ENCODE measurements at places on chromosomes 4 and X.

GRCh38 chrX:19204636-19205035 lies 82.4 kb upstream of the ADGRG2 start:
- no peak for DNase-seq

- DNase-seq, result no peak
These were observed 26.9 kb upstream of the HPSE start for GRCh38 chr4:83361416-83362103.

- no peak for DNase-seq
These were observed 53.8 kb downstream of the APLN start for GRCh38 chrX:129600981-129601424.

GRCh38 chr4:151092488-151092887 lies 6.9 kb upstream of the RPS3A start:
- DNase-seq, result no peak

DNA sequence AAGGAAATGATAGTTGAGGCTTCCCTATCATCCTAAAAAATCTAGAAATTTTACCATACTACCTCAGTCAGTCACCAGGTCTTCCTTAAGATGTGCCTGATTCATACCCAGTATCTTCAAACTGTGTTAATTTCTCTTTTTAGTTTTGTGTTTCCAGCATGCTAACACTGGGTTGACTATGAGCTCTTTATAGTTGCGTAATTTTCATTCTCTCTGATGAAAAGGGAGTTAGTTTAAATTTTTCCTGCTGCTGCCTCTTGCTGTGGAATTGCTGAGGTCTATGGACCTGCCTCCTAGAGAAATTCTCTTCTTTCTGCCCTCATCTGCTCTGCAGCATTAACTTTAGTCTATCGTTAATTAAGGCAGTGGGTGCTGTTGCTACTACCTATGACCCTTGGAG lies 66.6 kb downstream of the BANK1 start:
- no peak for DNase-seq

- no peak for DNase-seq
These were observed 557.3 kb upstream of the TENM3 start for GRCh38 chr4:181685911-181686310.

DNA sequence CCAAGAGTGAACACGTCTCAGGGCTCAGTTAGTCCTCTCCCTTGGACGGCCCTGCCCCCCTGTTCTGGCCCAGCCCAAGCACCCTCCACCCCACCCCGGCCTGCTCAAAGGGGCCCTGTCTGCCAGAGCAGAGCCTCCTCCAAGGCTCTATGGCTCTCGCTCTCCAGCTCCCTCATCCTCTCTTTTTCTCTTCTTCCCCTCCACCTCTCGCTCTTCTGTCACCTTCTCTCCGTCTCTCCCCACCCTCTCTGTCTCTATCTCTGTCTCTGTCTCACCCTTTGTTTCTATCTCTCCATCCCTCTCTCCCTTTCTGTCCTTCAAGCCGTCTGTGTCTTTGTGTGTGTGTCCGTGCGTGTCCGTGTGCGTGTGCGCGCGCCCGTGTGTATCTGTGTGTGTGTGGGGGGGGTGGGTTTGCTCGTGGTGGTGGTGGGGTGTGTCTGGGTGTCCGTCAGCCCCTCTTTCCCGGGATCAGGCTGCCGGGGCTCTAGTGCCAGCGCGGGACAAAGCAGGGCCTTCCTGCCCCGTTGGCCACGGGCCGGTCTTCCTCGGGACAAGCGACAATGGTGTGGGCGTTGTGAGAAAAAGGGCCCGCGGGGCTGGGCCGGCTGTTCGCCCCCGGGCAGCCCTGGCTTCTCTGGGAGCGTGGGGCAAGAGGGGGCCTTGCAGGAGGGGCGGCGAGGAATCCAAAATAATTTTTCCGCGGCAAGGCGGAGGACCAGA lies 8.7 kb downstream of the FRG2 start:
- no peak for DNase-seq

GRCh38 chrX:130049821-130050220 lies 60.5 kb downstream of the ELF4 start:
- DNase-seq, result no peak

- no peak for DNase-seq
These were observed 3.2 kb upstream of the MAGEB2 start for GRCh38 chrX:30212172-30212571.

DNA sequence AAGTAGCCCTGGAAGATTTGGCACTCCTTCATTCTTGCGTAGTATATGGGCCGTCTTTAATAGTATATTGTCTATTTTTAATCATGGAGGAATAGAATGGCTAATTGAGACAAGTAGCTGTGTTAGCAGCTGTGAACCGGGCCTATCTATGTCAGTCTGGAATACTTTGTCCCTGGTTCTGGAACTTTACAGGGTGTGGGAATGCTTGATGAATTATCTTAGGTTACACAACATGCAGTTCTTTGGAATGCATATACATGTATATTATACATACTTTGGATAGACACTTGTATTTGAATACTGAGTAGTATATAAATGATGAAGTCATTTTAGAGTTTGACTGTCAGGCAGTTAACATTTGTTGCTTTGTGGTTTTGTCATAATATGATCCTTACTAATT lies 37.4 kb downstream of the PDLIM5 start:
- DNase-seq, result no peak

GRCh38 chrX:155666741-155667140 lies 54.0 kb upstream of the TMLHE start:
- DNase-seq, result no peak

- DNase-seq, result no peak
These were observed 27.4 kb upstream of the CLDN24 start for GRCh38 chr4:183349673-183350072.

GRCh38 chrX:111695297-111695880 lies 14.4 kb downstream of the ALG13 start:
- no peak for DNase-seq

- DNase-seq, result peak; percentile 60
These were observed at the start of gene IKBKG for GRCh38 chrX:154547245-154548027. Gene IKBKG, plus strand, starts transcription at chrX:154547620. Its CDS starts 4,383 bp downstream, at chrX:154552003.

DNA sequence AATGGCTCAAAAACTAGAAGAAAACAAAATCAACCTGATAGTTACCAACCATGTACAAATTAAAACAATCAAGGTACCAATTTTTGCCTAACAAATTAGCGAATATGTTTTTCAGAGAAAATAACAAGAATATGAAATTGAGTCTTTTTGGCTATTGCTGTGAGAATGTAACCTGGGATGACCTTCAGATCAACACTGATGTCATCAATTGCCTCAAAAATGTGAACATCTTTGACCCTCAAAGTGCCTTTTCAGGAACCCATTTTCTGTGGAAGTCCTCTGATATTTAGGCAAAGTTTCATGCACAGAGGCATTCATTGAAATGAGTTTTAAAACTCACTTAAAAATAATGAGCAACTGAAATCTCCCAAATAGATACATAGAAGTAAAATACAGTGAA lies 6.1 kb downstream of the RELL1 start:
- no peak for DNase-seq

- no peak for DNase-seq
These were observed 72.1 kb upstream of the MAMLD1 start for GRCh38 chrX:150291014-150291413.

DNA sequence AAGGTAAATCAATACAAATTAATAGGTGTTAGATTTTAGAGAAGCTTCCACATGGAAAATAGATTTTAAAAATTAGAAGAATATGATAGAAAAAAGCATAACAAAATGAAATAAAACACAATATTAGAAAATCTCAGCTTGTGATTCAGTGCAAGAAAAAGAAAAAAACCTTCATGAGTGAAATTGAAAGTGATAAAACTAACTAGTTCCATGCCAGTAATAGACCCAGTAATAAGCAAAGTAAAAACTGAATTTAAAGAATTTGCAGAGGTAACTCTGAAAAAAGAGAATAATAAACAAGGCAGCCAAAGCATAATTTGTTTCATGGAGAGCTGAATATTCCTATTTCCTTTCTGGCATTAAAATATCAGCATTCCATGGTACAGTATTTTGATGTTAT lies 174.3 kb upstream of the TENM3 start:
- no peak for DNase-seq

DNA sequence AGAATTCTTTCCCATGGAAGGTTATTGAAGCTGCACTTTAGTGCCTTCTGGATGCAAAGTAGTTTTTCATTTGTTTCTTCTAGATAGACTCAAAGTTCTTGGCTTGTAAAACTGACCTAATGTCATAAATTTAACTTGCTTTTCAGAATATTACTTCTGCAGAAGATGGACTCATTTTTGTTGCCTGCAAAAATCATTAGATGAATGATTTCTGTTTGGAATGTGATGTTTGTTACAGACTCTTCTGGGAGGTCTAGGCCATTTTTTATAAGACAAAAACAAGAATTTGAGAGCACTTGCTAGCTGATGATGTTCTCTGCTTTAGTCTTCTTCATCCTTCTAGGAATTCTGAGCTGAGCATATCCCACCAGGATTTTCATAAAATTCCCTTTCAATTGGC lies 308.6 kb upstream of the GIMD1 start:
- DNase-seq, result no peak

- no peak for DNase-seq
These were observed 107.3 kb upstream of the MYOZ2 start for GRCh38 chr4:119028296-119028695.

DNA sequence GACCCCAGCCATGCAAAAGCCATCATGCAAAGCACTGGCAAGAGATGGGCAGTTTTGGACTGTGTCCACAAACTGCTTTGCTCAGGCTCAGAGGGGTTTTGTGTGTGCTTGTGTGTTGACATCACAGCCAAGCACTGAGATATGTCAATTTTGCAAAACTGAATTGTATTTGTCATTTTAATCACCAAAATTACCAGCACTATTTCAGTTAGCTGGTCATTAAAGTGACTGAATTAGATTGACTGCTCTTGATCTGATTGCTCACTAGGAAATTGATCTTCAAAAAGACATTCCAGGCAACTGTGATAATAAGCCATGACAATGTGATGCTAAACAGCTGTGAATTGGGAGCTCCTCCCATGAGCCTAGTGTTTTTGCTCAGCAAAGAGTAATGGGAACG lies 337.3 kb upstream of the GNPDA2 start:
- no peak for DNase-seq

DNA sequence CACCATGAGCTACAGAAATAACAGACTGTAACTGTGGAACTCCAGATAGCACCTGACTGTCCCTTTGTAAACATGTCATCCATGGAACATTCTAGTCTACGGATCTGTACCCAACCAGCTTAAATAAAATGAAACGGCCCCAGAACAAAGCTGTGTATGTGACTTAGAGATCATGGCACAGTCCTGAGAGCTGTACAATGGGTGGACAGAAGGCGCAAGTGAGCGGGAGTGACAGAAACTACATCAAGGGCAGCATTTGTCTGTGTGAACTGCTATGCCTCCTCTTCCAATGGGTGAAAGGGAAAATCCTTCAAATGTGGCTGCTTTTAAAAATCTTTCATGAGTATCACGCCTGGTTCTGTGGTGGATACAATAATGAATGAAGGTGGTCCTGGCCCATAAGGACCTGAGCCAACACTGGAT lies 72.5 kb downstream of the FAT1 start:
- no peak for DNase-seq

- no peak for DNase-seq
These were observed 14.2 kb downstream of the C4orf33 start for GRCh38 chr4:129109965-129110824.

GRCh38 chr4:70997036-70997435 lies 3.6 kb downstream of the DCK start:
- no peak for DNase-seq

GRCh38 chr4:183806341-183806740 lies 98.8 kb upstream of the STOX2 start:
- DNase-seq, result no peak

GRCh38 chrX:24692305-24692704 lies 1.4 kb upstream of the POLA1 start:
- no peak for DNase-seq

- DNase-seq, result no peak
These were observed 91.9 kb downstream of the TSPAN5 start for GRCh38 chr4:98566361-98567008.

DNA sequence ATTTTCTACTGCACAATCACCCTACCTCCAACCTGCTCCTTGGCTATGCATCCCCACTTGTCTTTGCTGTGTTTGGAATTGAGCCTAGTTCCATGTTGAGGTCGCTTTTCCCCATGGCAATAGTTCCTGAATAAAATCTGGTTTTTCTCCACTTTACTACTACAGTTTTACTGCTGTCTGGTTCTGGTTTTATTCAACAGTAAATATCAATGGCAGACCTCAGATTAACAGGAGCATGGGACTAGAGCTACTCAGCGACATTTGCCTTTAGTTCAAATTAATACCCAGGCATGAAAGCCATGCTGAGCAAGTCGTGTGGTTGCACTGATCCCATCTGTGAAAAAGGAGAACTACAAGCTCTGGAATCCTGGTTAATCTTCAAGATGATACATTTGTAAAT lies 460.3 kb downstream of the GRXCR1 start:
- no peak for DNase-seq

DNA sequence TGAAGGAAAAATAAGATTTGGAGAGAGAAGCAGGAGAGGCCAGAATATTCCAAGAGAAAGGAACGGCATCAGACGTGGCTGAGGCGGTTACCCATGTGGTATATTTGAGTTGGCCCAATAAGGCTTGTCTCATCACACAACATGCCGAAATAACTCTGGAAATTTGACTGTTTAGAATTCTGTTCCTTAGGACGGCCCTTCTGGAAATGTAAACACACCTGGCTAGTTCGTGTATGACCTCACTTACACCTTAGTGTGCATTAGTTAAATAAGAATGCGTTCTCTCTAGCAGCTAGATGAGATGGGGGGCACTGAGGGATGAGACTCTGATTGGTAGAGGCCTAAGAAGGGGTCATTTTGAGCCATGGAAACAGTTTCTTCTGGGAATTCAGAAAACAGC lies 33.2 kb upstream of the PLAC1 start:
- no peak for DNase-seq

GRCh38 chr4:7612311-7612897 lies 177.7 kb upstream of the PSAPL1 start:
- DNase-seq, result no peak

DNA sequence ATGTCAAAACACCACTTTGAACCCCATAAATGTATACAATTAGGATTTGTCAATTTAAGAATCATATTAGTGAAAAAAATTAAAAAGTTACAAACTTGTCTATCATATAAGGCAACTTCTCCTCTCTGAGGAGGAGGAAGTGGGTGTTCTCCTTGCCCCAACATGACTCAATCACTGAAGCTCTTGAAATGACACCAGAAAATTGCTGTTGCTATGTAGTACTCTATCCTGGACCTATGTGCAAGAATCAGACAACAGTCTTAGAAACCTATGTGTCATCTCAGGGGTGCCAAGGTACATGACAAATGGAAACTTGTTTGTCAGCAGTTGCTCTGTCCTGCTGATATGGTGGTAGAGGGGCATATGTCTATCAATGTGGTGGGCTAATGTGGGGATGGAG lies 47.7 kb downstream of the HMGB3 start:
- DNase-seq, result no peak

DNA sequence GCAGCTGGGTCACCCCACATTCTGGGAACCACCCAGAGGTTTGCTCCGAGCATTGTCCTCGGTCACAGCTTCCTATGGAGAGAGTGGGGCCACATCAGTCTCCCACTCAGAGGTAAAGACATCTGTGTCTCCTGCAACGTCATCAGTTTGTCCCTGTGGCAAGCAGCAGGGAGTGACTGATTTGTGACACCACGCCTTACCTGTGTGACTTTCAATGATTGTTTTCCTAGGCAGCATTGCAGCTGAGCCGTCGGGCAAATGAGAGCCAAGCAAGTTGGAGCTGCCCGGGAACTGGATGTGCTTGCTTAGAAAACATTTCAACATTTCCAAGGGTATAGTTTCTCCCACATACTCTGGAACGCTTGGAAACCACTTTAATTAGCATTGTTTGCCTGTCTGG lies 29.7 kb upstream of the HELT start:
- DNase-seq, result no peak

Data from activated naive CD4-positive, alpha-beta T cell (primary cell).